ENCODE measurements at places on chromosomes 16 and 17. TPM values are rescaled to one million over a fixed set of nuclear protein-coding genes. Genes with fewer than 3 reads are reported as not detected.

DNA sequence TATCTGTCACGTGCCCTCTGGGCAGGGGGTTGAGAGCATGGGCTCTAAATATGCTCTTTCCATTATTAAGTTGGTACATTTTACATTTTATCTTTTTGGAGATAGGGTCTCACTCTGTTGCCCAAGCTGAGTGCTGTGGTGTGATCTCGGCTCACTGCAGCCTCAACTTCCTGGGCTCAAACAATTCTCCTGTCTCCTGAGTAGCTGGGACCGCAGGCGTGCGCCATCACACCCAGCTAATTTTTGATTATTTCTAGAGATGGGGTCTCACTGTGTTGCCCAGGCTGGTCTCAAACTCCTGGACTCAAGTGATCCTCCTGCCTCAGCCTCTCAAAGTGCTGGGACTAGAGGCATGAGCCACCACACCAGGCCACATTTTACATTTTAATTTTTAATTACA lies 43.9 kb upstream of the KDM6B start:
- no peak for DNase-seq

- no peak for DNase-seq
Measured at GRCh38 chr17:79977161-79977631, 58.5 kb downstream of the TBC1D16 start.

DNA sequence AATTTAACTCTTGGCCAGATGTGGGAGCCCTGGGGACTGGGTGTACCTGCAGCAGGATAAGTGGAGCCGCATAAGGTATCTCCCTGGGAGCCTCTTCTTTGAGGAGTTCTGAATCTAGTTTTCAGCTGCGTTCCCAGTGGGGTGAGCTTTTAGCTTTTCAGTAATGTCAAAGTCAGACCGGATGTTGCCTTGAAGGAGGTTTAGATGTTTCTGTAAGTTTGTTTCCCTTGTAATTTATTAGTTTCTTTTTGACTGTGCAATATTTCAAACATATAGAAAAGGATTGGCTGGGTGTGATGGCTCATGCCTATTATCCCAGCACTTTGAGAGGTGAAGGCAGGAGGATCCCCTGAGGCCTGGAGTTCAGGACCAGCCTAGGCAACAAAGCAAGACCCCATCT lies 98.6 kb upstream of the EEF2KMT start:
- DNase-seq: no peak

GRCh38 chr16:83137326-83137781 lies 510.6 kb downstream of the CDH13 start:
- no peak for DNase-seq

- no peak for DNase-seq
Measured at GRCh38 chr17:35778641-35779196, 16.7 kb downstream of the MMP28 start.

ALOX12 gene
- total RNA-seq: 0.66 TPM

All from GM23338 (cell line).